CD4-positive, alpha-beta T cell (primary cell): ENCODE measurements at places on chromosomes 2 and 18.

- no peak overlapping the region for H3K27ac ChIP-seq
- H3K27me3 ChIP-seq, result no peaks in the 10 kb centered on the region
- no peak for DNase-seq
- H3K36me3 ChIP-seq, result no peaks in the 10 kb centered on the region
- H3K4me1 ChIP-seq, result no peaks in the 10 kb centered on the region
Observed at GRCh38 chr2:237931205-237931721, 35.6 kb upstream of the UBE2F start.

- no peak for DNase-seq
- no peak overlapping the region for H3K4me3 ChIP-seq
- H3K27ac ChIP-seq, result no peak overlapping the region
- no peaks in the 10 kb centered on the region for H3K27me3 ChIP-seq
- H3K4me1 ChIP-seq, result no peaks in the 10 kb centered on the region
- no peaks in the 10 kb centered on the region for H3K36me3 ChIP-seq
Observed at GRCh38 chr2:63692002-63692606, 103.3 kb downstream of the MDH1 start.

- no peak overlapping the region for H3K4me3 ChIP-seq
- H3K27ac ChIP-seq, result no peak overlapping the region
- DNase-seq, result no peak
- no peaks in the 10 kb centered on the region for H3K36me3 ChIP-seq
- H3K4me1 ChIP-seq, result no peaks in the 10 kb centered on the region
Observed at GRCh38 chr2:88602022-88602421, 25.2 kb downstream of the EIF2AK3 start.

DNA sequence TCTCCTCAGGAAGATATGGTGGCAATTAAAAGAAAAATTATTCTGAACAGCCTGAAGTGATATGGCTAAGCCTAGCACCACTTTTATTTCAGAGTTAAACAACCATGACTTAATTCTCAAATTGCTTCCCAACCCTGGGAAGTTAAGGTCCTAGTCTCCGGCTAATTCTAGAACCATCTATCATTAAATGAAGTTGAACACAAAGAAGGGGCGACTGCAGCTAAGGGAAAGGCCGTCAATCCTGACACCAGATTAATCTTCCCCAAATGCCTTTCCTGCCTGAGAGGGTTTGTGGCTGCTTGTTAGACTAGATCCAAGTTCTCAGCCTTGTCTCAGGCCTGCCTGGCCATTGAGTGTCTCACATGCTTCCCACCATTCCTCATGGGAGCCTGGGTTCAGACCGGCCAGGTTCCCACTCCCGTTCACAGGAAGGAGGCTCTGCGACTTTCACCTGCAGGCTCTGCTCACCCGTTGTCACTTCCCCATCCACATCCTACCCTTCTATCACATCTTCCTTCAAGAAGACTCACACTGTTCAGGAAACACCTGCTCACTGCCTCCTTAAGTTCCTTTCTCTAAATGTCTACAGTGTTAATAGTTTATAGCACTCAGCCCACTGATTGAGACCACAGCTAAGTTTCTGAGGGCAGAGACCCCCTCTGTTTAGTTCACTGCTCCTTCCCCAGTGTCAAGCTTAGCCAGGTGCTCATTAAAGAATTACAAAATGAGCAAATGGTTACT, 282.9 kb upstream of the REV1 start:
- no peak overlapping the region for H3K4me3 ChIP-seq
- H3K27me3 ChIP-seq, result no peaks in the 10 kb centered on the region
- H3K27ac ChIP-seq, result no peak overlapping the region
- H3K36me3 ChIP-seq, result no peaks in the 10 kb centered on the region
- H3K4me1 ChIP-seq, result no peaks in the 10 kb centered on the region
- no peak for DNase-seq

DNA sequence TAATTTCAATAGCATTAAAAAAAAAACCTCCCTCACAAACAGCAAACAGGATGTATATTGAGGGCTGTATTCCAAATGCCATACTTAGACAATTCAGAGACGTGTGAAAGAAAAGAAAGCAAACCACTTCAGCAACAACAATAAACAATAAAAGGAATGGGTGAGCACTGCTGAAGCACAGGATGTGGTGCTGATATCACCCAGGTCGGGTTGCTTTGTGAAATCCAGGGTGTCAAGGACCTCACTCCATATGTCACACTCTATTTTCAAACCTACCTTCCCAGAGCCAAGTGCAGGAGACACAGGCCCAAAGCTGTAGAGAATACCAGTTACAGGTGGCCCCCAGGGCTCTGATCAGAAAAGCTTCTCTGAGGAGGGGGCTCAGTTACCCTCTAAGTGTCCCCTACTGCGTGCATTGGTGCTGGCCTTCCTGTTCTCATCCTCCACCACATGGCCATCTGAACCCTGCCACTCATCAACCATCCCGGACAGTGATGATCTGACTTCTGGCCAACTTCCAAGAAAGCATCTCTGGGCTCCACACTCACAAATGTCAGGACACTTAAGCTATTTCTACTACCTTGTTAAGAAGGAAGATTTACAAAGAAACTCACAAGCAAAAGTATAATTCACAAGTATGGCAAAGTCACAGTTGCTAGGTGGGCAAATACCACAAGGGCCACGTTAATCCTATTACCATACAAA, 363.0 kb downstream of the SS18 start:
- H3K27ac ChIP-seq, result no peak overlapping the region
- peaks cover 2% of the 10 kb centered on the region for H3K27me3 ChIP-seq
- no peak overlapping the region for H3K4me3 ChIP-seq
- no peaks in the 10 kb centered on the region for H3K4me1 ChIP-seq
- DNase-seq, result no peak

DNA sequence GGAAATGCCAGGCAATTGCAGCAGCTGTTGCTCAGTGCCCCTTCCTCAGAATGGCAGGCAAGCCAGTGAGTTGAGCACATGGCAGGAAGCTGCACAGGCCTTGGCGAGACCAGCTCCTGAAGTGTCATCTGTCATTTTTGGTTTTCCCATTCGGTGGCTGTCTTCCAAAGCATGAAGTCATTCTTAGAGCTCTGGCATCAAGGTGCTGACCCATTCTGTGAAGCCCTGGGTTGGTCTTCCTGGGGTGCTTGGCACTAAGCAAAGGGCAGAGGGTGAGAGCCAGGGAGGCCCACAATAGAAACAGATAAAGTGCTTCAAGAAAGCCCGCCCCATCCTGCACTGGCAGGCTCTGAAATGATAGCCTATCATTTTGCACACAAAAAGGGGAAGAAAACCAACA, 150.5 kb downstream of the VAPA start:
- no peak overlapping the region for H3K27ac ChIP-seq
- H3K4me1 ChIP-seq, result no peaks in the 10 kb centered on the region
- H3K27me3 ChIP-seq, result peaks cover 3% of the 10 kb centered on the region
- DNase-seq, result no peak
